ENCODE measurements at places on chromosomes 12 and 14.

DNA sequence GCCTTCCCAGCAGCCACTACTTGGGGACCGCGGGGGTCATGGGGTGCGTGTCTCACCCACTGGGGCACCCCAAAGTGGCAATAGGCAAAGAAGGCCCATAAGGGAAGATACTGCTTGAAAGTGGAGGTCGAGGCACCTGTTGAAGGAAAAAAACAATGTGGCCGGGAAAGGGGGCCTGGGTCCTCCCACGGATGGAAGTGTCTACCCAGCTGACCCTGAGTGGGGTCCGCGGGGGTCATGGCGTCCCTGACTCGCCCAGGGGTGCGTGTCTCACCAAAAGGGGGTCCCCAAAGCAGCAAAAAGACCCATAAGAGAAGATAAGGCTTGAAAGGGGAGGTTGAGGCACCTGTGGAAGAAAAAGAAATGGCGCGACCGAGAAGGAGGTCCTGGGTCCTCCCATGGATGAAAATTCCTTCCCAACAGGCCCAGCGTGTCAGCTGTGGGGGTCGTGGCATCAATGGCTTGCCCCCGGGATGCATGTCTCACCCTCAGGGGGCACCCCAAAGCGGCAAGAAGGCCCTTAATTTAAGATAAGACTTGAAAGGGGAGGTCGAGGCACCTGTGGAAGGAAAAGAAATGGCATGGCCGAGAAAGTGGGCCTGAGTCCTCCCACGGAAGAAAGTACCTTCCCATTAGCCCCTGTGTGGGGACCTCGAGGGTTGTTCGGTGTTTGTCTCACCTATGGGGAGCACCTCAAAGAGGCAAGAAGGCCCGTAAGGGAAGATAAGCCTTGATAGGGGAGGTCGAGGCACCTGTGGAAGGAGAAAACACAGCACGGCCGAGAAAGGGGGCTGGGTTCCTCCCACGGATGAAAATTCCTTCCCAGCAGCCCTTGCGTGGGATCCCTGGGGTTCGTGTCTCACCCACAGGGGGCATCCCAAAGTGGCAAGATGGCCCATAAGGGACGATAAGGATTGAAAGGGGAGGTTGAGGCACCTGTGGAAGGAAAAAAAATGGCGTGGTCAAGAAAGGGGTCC lies 266.0 kb downstream of the ALG10 start:
- DNase-seq = no peak

GRCh38 chr12:45242180-45242579 lies 26.3 kb downstream of the ANO6 start:
- no peak for DNase-seq

- no peak for DNase-seq
These were observed 45.4 kb downstream of the VCPKMT start for GRCh38 chr14:50070840-50071548.

GRCh38 chr12:53299101-53299453 lies 418 bp upstream of the MYG1 start:
- DNase-seq = no peak

- no peak for DNase-seq
These were observed 29.7 kb downstream of the CCDC85C start for GRCh38 chr14:99574099-99574880.

GRCh38 chr12:93174473-93174872 lies 203.3 kb upstream of the NUDT4 start:
- DNase-seq = no peak

DNA sequence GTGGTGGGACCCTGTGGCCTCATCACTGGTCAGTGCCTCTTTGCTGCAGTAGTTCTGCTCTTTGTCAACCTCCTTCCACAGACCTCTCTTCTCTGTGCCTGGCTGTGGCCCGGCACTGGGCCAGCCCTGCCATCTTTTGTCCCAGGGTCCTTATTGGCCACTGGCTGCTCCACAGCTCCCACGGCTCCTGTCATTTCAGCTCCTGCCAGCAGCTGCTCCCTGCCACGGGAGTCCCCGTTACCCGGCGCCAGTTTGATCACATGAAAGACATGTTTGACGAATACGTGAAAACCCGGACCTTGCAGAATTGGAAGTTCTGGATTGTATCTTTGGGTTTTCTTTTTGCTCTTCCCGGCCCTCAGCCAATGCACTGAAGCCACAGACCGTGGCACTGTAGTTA lies 35.4 kb downstream of the IL31 start:
- DNase-seq = no peak

DNA sequence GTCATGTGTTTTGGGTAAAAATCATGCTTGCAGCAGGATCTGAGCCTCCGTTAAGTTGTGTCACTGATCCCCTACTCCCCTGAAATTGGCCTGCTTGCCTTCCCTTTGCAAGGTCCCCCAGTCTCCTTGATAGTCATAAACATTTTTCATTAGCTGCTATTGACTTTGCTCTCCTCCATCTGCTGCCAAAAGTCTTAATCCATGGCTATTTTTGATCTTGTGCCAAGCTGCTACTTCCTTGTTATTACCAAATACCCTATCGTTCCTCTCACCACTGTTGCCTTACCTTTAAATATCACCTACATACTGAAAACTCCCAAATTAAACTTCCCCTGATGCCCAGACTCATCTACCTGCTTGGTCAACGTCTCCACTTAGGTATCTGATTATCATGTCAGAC lies 148.3 kb downstream of the PHLDA1 start:
- DNase-seq = no peak

DNA sequence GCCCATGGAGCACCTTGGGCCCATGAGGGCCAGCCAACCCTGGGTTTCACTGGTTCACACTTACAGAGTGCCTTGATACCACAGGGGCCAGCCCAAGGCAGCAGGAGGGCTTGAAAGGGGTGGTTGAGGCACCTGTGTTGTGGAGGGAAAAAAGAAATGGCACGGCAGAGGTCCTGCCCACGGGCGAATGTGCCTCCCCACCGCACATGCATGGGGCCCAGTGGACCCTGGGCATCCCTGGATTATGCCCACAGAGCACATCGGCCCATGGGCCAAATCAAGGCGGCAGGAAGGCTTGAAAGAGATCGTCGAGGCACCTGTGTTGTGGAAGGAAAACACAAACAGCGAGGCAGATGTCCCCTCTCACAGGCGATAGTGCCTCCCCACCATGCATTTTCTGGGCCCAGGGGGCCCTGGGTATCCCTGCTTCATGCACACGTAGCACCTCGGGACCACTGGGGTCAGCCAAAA lies 378.1 kb downstream of the ALG10 start:
- DNase-seq = no peak

- no peak for DNase-seq
These were observed 107.4 kb upstream of the NAV3 start for GRCh38 chr12:77723308-77723707.

DNA sequence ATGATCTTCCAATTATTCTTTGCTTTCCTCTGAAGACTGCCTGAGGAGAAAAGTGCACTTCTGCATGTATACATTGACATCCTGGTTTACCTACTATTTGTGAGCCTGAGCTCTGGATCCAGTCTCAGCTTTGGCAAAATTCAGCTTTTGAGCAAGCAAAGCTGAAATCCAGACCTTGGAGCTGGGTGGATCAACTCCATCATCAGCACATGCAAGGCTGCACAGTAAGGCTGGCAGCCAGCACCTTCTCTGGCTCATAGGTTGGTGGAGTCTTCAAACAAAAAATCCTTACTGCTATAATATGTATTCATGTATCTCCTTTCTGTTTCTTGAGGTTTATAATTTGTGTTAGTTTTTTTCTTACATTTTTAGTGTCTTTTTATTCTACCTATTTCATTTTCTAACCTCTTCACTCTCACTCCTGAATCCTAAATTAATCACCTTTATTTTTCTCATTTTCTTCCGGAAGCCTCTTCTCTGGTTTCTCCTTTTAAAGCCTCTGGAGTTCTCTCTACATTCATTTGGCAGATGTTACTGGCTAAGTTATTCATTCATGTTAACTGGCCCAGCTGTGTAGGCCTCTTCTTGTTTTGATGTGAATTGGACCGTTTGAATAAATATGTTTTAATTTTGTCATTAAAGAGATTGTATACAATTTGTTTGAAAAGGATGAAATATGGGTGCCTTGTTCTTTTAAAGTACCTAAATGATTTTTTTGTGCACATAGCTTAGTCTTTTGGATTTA lies 224.8 kb downstream of the DACT1 start:
- DNase-seq = no peak

- no peak for DNase-seq
These were observed 44.1 kb upstream of the KCNJ8 start for GRCh38 chr12:21818627-21819026.
